Ecto neural progenitor cell (in vitro differentiated cells): ENCODE measurements at places on chromosomes 2 and 18.

- DNase-seq, result no peak
Measured at GRCh38 chr2:124978597-124978996, 953.5 kb downstream of the CNTNAP5 start.

- DNase-seq, result no peak
Measured at GRCh38 chr2:53865962-53866361, 6.2 kb upstream of the GPR75 start.

DNA sequence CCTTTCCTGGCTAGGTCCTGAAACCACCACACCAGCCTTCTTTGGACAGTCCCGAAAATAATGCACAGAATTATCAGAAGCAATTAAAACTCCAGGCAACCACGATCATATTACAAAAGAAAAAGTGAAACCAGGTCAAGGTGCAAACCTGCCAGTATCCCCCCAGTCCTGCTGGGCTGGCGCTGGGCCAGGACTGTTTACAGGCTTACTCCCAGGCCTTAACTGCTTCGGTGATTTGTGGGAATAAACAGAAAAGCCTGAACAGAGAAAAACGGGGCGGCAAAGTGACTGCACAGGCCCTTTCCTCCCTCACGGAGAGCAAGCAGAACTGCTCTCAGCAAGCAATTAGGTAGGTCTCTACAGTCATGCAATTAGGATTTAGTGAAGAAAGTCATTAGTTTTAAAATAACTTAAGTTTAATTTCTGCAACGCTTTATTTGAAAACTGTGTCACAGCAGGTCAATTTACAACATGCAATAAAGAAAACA lies 1.3 kb downstream of the HDAC4 start:
- DNase-seq, result no peak

DNA sequence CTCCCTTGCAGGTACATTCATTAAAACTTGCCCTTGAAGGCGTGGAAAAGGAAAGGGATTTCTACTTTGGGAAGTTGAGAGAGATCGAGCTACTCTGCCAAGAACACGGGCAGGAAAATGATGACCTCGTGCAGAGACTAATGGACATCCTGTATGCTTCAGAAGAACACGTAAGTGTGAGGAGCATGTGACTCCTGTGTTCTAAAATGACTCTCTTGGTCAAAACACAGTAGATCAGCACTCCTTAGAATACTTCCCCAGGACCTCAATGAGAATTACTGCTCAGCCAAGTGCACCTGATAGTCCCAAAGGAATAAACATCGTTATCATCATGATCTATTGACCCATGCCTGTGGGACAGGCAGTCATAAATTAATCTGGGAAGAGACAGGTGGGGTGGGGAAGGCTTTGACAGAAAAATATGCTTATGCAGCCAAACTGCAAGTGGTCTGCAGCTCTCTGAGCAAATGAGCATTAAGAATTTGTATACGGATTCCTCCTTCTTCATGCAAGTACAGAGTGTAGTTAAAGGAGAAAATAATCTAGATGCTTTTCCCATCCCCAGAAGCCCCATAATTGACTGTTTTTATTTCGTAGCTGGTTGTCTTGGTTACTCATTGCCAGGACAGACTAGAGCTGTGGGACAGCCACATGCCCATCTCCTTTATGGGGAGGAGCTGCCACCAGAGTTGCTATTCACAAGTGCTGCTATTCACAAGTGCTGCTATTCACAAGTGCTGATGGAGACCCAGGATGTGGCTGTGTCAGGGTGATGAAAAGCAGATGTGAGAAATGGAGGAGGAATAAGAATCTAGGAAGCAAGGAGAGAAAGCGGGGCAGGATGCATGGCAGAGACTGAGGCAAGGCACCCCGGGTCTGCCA lies 91.0 kb downstream of the MAPRE2 start:
- DNase-seq, result no peak

- no peak for DNase-seq
Measured at GRCh38 chr2:118565786-118566540, 281.5 kb downstream of the EN1 start.

DNA sequence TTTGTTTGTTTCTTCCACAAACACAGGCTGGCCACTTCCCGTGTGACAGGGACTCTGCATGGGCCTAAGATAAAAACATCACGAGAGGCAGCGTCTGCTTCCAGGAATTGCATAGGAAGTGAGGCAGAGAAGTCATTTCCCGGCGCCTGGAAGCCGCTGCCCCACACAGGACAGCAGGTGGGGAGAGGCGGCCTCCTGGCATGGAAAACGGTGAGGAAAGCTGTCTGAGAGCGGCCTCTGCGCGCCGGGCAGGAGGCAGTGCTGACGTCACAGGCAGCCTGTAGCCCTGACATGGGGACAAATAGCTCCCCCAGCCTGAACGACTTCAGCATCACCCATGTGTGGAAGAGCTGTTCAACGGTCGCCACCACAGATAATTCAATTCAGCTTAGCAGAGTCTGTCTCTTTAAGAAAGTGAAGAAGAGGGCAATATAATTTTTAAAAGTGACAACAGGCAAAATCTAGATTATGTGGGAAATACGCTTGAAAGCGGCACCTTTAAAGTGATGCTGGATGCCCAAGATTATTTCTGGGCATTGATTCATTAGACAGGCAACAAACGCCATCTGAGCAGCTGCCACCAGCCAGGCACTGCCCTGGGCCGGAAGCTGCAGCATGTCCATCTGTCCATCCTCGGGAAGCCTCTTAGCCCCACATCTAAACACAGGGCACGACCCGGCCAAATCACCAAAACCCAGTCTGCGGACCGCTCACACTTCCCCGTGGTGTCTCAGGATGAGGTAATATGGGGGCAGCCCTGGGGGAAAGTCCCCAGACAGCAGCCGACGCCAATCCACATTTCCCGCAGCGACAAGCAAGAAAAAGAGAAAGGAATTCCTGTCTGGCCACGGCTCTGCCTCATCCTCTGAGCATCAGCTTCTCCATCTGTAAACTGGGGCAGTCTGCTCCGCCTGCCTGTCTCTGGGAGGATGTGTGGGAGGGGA lies 138.9 kb downstream of the PXDN start:
- no peak for DNase-seq

DNA sequence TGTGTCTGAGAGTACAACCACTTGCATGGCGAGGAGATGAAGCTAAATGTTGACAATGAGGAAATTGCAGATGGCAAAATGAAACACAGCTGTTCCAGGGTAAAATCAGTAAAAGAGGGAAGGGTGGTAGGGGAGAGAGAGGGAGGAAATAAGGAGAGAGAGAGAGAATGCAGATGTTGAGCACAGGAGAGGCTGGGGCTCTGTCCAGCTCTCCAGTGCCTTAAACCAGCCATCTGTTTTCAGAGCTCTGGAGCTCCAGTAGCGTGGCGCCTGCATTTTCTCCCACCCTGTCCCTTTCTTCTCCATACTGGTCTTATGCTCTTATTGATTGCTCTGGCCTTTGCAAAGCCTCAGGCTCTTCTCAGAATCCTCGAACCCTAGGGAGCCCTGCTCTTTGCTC lies 52.7 kb upstream of the BOD1L2 start:
- no peak for DNase-seq

DNA sequence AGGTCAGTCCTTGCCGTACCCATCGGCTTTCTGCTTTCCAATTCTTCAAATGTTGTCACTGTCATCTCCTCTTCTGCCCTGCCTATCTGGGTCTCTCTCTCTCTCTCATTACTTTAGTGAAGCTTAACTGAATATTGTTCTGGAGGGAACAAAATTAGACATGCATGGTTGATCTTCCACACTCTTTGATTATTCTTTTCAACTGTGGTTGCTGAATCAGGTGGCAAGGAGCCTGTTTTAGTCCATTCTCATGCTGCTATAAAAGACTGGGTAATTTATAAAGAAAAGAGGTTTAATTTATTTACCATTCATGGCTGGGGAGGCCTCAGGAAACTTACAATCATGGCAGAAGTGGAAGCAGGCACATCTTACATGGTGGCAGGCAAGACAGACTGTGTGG lies 157.9 kb downstream of the ARL4C start:
- no peak for DNase-seq

DNA sequence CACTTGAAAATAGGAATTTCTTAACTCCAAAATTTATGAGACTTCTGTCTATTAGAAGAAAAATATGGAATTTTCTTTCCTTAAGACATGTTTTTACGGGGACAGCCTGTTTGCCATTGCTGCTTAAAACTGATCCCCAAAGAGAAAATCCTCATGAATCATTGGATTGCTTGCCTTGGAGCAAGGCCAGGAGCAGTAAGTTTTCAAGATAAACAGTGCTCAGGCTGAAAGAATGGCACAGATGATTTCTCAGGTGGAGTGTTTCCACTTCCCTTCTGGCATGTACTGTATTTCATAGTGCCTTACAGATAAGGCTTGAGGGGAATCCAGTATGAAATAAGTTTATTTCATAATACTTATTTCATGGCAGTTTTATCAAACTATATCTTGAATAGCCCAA lies 74.3 kb upstream of the MMADHC start:
- no peak for DNase-seq

GRCh38 chr18:41326311-41326710 lies 628.7 kb upstream of the PIK3C3 start:
- no peak for DNase-seq

- DNase-seq, result no peak
Measured at GRCh38 chr2:65357095-65357958, 75.1 kb downstream of the SPRED2 start.

- DNase-seq, result peak; percentile 65
Measured at GRCh38 chr2:181457741-181458425, 697 bp downstream of the ITGA4 start.

GRCh38 chr18:7950380-7951136 lies 383.4 kb downstream of the PTPRM start:
- DNase-seq, result no peak

DNA sequence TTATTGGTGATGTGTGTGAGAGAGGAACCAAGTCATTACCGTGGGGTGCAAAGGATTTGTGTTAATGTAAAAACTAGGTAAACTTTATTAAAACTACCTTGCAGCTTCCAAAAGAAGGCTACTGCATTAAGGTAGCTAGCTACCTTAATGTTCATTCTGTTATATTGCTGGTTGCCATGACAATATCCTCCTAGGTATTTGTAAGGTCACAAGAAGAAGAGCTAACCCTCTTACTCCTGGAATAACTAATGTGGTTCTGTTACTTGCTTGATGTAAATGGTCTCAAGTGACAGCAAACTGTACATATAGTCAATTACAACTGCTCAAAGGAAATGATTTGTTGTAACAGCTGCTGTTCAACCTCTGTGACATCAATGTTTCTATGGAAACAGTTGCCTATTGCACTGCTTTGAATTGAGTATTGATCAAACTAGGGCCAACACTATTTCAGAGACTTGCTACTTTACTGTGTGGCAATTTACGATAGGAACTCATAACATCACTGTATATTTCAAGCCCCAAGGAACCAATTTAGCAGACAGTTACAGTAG lies 319.8 kb upstream of the HNRNPA3 start:
- DNase-seq, result no peak

- no peak for DNase-seq
Measured at GRCh38 chr18:12059334-12060181, 34.1 kb upstream of the ANKRD62 start.

- no peak for DNase-seq
Measured at GRCh38 chr2:172613615-172614231, 57.8 kb downstream of the PDK1 start.

DNA sequence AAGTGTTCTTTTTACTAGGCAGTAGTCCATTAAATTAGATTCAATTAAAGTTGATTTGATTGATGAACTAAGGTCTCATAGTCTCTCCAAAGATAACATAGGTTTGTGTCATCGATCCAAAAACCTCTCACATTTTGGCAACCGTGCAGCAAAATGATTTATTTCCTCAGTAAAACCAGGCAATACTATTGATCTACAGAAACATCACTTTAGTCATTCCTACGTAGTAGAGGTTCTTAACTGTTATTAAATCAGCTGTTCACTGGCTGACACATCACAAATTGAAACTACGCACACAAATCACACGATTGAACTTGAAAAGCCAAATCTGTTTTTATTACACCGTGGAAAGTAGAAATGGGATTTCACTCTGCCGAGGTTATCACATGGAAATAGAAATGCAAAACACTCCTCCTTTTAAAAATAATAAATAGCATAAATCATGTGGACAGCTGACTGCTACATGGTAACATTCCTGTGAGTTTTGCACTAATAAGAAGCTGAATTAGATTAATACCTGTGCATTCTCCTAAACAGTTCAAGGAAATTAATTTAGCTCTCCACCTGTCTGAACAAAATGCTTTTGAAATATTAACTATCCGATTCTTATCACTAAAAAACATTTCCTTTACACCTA lies 262.5 kb downstream of the CDH20 start:
- no peak for DNase-seq

- DNase-seq, result no peak
Measured at GRCh38 chr2:207054521-207054920, 111.2 kb downstream of the KLF7 start.

DNA sequence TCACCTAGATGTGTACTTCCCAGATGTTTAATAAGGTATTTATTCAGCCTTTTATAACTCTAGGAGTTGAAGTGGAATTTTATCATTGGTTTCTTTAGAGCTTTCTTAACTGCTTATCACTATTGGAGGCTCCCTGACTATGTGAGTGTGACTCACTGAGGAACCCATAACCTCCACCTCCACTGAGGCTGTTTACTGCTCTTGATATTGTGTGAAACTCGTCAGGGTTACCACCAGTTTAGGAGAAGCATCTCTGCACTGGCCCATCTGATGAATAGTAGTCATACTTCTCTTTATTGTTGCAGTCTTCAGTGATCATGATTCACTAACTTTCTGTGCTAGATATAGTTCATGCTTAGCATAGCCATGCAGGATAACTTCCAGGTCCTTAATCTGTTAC lies 79.6 kb upstream of the UBXN4 start:
- DNase-seq, result no peak

DNA sequence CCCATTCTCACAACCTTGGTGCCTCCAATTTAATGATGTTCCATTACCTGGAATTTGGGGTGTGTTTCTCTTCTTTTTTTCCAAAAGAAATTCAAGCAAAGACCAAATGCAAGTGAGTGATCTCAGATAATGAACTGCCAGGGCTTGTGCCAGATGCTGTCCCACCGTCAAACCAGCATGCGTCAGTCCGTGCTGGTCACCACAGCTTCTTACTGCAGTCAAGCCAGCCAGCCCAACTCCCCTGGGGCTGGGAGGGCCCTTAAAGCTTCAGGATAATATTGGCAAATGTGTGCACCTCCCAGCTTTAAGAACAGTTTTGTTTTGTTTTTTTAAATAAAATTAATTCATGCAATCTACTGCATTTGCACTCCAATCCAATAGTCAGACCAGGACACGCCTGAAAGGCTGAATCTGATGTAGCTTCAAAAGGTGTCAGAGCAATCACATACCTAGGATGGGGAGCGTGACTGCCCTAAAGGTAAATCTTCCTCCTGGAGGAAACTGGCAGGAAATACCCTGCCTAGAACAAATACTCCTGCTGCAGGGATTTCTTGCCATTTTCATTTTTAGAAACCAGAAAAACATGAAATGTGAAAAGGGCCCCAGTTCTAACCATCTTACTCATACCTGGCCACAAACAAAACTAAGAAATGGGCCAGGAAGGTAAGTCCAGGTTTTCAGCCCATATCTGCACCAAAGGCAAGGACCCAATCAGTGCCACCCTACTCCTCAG lies 26.8 kb upstream of the SP3 start:
- no peak for DNase-seq

DNA sequence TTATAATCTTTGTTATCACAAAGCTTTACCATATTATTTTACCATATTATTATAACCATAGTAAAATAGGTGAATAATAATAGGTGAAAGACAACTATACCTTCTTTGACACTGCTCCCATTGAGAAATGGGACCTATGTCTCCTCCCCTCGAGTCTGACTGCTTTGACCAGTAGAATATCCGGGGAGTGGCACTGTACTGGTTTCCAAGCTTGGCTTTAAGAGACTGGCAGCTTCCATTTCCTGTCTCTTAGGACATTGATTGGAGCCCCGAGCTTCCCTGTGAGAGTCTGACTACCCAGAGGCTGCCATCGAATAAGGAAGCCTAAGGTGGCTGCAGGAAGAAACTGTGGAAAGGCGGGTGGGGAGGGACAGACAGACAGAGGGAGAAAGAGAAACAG lies 40.1 kb upstream of the PLEKHM3 start:
- DNase-seq, result no peak
